ENCODE measurements at places on chromosomes 2 and 18.

GRCh38 chr2:119790466-119790865 is 30.7 kb downstream of the PTPN4 start:
- DNase-seq = no peak

GRCh38 chr2:9748577-9748976 is 94.7 kb upstream of the TAF1B start:
- DNase-seq = no peak

- no peak for DNase-seq
Observed at GRCh38 chr2:240567137-240567871, 980 bp upstream of the RNPEPL1 start.

DNA sequence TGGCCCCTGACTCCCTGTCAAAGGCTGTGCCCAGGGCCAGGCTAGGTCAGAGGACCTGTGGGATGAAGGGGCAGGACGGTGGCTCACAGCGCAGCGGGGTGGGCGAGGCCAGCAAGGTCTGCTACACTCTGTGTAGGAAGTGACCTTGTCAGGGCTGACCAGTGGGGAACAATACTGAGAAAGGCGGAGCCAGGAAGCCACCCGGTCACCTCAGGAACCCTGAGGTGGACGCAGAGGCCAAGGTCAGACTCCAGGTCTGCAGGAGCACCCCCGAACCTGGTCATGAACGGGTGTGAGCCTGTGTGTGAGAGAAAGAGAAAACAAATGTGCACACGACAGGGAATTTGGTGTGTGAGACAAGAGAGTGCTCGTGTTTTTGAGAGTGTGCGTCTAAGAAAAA is 72.3 kb downstream of the SMAD7 start:
- no peak for DNase-seq

- no peak for DNase-seq
Observed at GRCh38 chr2:76713312-76713711, 808.9 kb downstream of the LRRTM4 start.

DNA sequence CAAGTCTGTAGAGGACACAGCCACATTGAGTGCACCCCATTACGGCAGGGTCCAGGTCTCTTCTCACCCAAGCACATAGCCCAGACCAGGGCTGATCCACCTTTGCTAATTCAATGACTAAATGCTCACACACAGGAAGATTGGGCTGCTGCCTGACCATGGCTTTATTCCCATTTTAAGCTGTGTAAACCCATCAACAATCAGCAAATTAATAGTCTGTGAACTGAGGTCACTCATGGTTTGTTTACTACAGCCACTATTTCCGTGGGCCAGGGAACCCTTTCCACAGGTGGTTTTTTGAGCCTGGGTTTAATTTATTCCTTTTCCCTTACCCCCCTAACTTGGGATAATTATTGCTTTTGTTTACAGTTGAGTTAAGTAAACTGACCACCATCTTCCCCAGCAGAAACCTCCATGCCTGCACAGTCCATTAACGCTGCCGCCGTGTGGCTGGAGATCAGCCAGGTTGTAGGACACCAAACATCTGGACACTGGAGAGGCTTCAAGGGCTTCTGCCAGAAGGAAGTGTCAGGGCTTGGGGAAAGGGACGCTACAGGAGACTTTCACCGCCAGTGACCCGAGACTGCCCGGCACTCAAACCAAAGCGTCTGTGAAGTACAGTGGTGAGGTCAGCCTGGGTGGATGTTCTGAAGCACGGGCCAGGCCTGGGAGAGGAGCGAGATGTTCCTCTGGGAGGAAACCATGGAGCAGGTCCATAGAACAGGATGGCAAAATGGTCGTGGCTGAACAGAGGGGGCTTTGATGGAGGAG is 282.9 kb downstream of the DYSF start:
- DNase-seq = no peak

GRCh38 chr2:192007581-192008228 is 160.8 kb upstream of the CAVIN2 start:
- no peak for DNase-seq

DNA sequence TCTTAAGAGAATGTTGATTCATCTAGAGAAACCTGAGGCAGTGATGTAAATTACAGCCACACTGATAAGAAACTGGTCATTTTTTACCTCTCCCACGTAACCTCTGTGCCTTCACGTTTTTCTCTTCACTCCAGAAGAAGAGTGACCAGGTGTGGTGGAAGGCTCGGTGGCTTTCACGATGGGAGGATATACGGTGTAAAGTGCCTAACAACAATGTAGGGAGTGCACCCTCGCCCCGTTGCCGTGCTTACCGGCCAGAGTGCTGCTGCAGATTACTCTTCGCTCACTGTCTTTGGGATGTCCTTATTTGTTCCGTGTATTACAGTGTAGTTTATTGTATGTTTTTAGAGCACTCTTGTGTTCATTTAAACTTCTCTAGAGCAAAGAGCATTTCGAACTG is 46.5 kb downstream of the NCK2 start:
- DNase-seq = no peak

GRCh38 chr2:219542931-219543595 is 546 bp downstream of the CHPF start:
- no peak for DNase-seq

GRCh38 chr2:238872628-238873380 is 24.9 kb downstream of the TWIST2 start:
- DNase-seq = no peak
